ENCODE measurements at places on chromosomes 12 and 14.

GRCh38 chr12:81377771-81378170, 299.9 kb downstream of the ACSS3 start:
- DNase-seq: no peak

- DNase-seq: no peak
Observed at GRCh38 chr12:4056910-4057845, 184.0 kb upstream of the PARP11 start.

- no peak for DNase-seq
Observed at GRCh38 chr14:43983721-43984120, 523.4 kb downstream of the FSCB start.

- no peak for DNase-seq
Observed at GRCh38 chr14:89576960-89577359, 159.9 kb upstream of the FOXN3 start.

- no peak for DNase-seq
Observed at GRCh38 chr12:32139064-32139421, 32.4 kb downstream of the BICD1 start.

GRCh38 chr14:99241325-99242010, 30.5 kb downstream of the BCL11B start:
- DNase-seq: no peak

- no peak for DNase-seq
Observed at GRCh38 chr14:22733829-22734228, 32.7 kb upstream of the OXA1L start.

DNA sequence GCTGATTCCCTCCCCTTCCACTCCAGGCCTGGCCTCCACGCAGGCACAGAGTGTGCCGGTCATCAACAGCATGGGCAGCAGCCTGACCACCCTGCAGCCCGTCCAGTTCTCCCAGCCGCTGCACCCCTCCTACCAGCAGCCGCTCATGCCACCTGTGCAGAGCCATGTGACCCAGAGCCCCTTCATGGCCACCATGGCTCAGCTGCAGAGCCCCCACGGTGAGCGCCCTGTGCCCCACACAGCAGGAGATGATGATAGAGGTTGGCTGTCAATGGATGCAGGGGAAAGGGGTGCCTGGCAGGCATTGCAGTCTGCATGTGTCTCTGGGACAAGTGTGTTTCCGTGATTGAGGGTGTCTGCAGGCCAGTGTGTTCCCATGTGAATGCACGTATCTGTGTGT, 18.8 kb downstream of the C12orf43 start:
- no peak for DNase-seq

- DNase-seq: no peak
Observed at GRCh38 chr14:102320033-102320660, 601 bp downstream of the ZNF839 start.

- no peak for DNase-seq
Observed at GRCh38 chr12:62827042-62827441, 107.9 kb downstream of the PPM1H start.

- no peak for DNase-seq
Observed at GRCh38 chr12:118536306-118536906, 160.1 kb downstream of the SUDS3 start.

DNA sequence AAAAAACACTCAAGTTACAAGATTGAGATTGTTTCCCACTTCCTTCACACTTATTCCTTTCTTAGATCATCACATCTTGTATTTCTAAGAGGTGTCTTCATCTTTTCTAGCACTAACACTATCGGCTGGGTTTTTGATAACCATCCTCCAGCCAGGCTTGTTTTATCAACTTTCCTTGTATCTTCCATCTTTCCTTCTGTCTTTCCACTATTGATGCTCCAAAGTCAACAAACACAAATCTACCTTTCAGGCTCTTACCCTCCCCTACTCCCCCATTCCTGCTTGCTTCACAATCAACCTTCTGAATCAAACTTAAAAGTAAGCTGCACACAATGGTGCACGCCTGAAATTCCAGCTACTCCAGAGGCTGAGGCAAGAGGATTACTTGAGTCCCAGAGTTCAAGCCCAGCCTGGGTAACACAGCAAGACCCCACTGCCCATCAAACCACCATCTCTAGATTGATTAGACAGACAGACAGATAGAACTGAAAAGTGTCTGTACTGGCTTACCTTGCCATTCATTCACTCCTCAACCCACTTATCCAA, 12.9 kb downstream of the MED13L start:
- no peak for DNase-seq

DNA sequence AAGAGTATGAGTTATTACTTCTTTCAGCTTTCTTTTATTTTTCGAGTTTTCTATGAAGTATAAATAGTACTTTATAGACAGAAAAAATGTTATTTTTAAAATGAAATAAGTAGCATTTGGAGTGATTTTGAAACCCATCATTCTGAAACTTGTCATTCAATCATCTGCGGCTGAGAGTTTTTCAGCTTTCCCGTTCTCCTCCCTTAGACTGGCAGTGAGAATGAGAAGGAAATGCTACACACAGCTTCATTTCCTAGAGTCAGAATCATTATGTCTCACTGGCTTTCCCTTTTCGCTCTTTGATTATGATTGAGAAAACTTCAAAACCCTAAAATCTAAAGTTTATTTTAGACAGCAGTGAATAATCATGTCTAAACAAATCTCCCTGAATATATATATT, 33.7 kb upstream of the GNPNAT1 start:
- DNase-seq: no peak

- no peak for DNase-seq
Observed at GRCh38 chr14:35339761-35340406, 47.7 kb downstream of the PSMA6 start.

GRCh38 chr14:106318700-106319099, 792.3 kb downstream of the TMEM121 start:
- DNase-seq: no peak

DNA sequence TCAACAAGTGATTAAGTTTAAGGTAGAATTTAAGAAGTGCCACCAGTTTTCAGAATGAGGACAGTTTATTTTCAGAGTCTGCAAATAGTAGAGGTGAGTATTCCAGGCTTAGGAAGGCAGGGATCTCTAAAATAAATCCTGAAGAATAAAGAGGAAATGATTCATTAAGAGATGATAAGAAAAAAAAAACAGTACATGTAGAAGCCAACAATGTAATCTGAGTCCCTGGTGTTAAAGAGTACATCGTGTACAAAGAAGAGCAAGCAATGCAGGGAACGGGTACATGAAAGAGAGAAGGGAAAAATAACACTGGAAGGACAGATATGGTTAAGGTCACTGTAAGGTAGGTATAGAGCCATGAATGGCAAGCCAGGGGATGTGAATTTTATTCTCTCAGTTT, 95.2 kb upstream of the FOXG1 start:
- DNase-seq: no peak

DNA sequence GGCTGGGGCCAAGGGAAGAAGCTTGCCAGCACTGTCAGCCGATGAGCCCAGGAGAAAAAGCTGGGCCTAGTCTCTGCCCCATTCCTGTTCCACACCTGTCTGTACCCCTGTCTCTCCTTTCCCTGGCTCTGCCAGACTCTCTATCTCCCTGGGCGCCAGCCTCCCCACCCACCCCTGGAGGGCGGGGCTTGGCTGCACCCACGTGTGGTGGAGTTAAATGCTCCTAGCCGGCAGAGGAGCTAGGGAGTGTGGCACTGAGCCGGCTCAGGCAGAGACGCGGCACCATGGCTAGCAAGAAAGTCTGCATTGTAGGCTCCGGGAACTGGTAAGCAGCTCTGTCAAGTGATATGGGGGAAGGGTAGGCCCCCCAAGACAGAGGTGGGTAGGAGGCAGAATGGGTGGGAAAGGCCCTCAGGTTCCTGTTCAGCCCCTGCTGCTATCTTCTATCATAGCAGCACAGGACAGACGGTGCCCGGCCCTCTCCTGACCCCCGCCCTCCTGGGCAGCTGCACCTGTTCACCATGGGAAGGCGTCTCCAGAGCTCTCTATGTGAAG, at the start of gene GPD1:
GPD1 (plus strand) TSS at position 242 of the 555 bp plus-strand sequence; CDS start at position 285, 43 bp downstream.
- DNase-seq: no peak

DNA sequence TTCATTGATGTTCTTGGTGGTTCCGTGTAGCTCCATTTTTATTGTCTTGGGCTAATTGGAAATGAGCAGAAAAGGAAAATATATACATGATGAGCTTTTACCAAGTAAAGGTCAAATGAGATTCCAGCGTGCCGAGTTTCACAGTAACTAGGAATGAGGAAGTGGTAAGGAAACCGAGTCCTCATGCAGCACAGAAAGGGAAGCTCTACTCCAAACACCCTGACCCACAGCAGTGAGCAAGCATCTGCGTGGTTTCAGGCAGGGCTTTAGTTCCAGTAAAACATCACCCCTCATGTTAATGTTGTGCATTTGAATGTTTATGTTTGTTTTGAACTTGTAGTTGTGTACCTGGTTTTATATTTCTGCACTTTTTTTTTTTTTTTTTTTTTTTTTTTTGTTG, 208.0 kb downstream of the SLC41A2 start:
- DNase-seq: no peak

GRCh38 chr12:5081016-5081415, 37.3 kb downstream of the KCNA5 start:
- no peak for DNase-seq

DNA sequence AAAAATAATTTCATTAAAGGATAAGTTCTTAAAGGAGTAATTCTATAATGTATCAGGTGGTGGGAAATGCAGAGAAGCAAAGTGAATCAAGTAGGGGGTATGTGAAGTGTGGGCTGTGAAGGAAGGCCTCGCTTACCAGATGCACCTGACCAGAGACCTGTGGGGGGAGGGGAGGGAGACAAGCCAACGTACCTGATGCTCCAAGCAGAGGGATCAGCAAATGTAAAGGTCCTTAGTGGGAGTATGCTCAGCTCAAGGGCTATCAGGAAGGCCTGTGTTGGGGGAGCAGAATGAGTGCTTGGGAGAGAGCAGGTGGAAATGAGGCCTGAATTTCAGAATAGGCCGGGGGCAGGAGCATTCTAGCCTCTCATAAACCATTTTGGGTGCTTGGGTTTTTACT, 57.1 kb downstream of the ANO4 start:
- no peak for DNase-seq

GRCh38 chr12:103326190-103326589, 169.6 kb downstream of the C12orf42 start:
- DNase-seq: no peak

- DNase-seq: no peak
Observed at GRCh38 chr14:22565391-22565945, 23.6 kb downstream of the DAD1 start.

DNA sequence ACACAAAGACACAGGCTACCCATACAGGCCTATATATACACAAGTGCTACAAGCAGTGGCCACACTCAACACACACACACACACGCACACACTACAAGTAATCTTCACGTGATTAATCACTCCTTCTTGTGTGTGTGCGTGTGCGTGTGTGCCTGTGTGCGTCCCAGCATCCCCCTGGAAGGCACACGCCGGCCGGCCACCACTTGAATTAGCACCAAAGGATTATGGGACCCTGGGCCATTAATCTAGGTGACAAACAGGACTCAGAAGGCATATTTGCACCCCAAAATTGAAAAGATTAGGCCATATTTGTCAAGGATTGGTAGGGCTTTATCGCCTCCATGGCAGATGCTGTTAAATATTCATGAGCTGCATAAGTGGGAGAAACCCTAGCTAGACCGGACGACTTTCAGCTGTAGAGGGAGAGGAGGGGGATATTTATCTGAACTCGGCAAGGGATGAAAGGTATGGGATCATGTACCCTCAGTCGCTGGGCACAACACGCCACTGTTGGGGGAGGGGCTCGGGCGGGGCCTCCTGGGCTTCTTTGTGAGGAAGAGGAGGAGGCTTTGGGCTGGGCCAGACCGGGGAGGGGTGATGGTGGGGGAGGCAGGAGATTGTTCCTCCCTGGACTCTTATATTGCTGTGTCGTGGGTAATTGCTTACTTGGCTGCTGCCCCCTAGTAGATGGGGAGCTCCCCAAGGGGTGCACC, 89.6 kb upstream of the LHX5 start:
- DNase-seq: no peak

All from NCI-H2081 treated with DMSO at 0.1 percent for 48 hours (cell line).